ENCODE measurements at places on chromosomes 7 and 10. TPM values are rescaled to one million over a fixed set of nuclear protein-coding genes. Genes with fewer than 3 reads are reported as not detected.

Gene SMC3
- 74.0 TPM for total RNA-seq

GRCh38 chr10:96513698-96514561, at the start of gene TLL2:
Gene TLL2 (minus strand): TSS chr10:96513926. CDS start chr10:96513685, 241 bp downstream.
- ATAC-seq, result peak; percentile 84

Gene NKX2-3
- total RNA-seq, result not detected

DNA sequence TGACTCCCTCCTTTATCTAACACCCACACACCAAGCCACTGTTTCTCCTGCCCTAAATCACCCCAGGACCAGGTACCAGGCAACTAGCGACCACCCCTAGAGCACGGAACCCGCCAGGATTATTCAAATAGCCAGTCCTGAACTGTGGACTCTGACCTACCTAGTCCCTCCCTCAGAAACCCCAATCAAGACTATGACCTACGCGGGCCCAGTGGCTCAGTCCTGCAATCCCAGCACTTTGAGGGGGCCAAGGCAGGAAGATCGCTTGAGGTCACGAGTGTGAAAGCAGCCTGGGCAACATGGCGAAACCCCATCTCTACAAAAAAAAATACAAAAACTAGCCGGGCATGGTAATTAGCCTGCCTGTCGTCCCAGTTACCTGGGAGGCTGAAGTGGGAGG, 232.8 kb upstream of the FOXK1 start:
- ATAC-seq, result no peak

- ATAC-seq, result peak; percentile 68
Observed at GRCh38 chr7:12719141-12719919, 31.9 kb downstream of the ARL4A start.

GRCh38 chr10:116672891-116673290, 52.1 kb downstream of the PNLIPRP2 start:
- ATAC-seq, result no peak

Data from activated T-helper 17 cell treated with anti-CD3 and anti-CD28 coated beads, Interleukin-2, amount 50 U/mL, for 72 hours (primary cell).